Right renal pelvis (tissue), 4 donors: ENCODE measurements at places on chromosomes 2 and 18. TPM values are rescaled to one million over a fixed set of nuclear protein-coding genes. Genes with fewer than 3 reads are reported as not detected.

The HOXD12 gene
- polyA plus RNA-seq, result 0.30 TPM

- no peak for DNase-seq
Observed at GRCh38 chr18:37253394-37254235, 312.0 kb downstream of the CELF4 start.

DNA sequence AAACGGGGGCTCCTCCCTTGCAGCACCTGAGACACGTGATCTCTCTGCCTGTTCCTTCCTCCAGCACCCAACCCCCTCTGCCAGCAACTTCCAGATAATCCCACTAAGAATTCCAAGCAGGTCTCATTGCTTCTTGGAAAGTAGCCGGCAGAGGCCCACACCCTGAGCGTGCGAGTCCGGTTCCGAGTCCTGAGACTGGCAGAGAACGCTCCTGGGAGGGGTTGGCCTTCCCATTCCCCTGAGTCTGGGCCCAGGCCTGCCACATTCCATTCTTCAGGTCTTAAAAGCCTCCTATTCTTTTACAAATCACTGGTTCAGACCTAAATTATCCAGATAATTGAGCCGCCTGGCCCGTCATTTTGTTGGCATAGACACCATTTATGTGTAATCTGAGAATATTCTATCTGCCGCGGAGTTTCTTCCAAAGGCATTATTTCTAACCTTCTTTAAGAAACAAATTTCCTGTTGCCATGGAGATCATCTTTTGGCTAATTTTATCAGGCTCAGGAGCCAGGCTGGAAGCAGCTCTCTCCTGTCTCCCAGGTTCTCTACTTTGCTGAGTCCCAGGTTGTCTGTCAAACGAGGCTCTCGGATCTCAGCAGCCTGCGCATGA, 165.4 kb downstream of the MYCN start:
- no peak for DNase-seq

The SETBP1 gene
- polyA plus RNA-seq, result 33.5 TPM

DNA sequence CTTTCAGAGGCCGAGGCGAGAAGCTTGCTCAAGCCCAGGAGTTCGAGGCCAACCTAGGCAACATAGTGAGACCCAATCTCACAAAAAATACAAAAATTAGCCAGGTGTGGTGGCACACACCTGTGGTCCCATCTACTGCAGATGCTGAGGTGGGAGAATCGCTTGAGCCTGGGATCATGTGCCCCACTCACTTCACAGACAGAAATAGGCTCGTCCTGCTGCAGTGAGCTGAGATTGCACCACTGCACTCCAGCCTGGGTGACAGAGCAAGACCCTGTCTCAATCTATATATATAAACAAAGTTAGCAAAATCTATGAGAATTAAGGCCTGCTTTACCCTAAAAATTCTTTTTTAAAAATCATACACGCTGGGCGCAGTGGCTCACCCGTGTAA, 50.8 kb downstream of the TEX44 start:
- DNase-seq, result no peak

The SCYGR4 gene
- polyA plus RNA-seq, result not detected

DNA sequence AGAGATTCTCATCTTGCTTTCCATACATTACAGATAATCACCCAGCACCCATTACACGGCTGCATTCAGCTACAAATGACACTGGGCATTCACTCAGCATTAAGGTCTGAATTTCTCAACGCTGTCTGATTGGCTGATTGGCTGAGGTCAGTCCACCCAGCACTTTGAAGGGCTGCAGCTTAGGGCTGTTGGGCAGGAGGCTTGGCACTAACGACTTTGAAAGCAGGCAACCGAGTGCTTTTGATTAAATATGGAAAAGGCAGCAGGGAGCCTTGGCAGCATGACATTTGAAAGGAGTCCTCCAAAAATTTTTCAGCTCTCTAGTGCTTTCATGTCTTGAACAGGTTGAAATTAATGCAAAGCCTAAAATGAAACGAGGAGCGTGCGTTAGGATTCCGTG, 253.0 kb downstream of the DCDC2C start:
- no peak for DNase-seq

The TNFAIP6 gene
- polyA plus RNA-seq, result 1.8 TPM

- no peak for DNase-seq
Observed at GRCh38 chr18:8329186-8329771, 280.0 kb upstream of the RAB12 start.

DNA sequence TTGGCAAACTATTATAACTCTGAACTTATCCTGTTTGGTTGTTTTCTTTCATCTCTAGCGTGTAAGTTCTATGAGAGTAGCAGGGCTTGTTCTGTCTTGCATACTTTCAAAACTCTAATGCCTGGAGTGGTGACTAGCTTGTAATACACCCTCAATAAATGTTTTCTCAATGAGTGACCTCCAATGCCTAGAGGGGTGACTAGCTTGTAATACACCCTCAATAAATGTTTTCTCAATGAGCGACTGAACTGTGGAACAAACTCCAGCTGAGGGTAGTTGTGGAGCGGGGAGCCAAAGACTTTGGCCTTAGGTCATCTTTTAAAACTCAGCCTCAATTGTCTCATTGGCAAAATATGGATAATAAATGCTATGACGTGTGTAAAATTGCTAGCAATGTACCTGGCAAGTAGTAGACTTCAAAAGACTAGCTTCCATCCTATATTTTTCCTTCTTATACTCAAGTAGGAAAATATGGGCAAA, 1.8 kb downstream of the GPD2 start:
- no peak for DNase-seq

The SLC4A3 gene
- 8.2 TPM for polyA plus RNA-seq

The SLC30A3 gene
- polyA plus RNA-seq, result 7.5 TPM

DNA sequence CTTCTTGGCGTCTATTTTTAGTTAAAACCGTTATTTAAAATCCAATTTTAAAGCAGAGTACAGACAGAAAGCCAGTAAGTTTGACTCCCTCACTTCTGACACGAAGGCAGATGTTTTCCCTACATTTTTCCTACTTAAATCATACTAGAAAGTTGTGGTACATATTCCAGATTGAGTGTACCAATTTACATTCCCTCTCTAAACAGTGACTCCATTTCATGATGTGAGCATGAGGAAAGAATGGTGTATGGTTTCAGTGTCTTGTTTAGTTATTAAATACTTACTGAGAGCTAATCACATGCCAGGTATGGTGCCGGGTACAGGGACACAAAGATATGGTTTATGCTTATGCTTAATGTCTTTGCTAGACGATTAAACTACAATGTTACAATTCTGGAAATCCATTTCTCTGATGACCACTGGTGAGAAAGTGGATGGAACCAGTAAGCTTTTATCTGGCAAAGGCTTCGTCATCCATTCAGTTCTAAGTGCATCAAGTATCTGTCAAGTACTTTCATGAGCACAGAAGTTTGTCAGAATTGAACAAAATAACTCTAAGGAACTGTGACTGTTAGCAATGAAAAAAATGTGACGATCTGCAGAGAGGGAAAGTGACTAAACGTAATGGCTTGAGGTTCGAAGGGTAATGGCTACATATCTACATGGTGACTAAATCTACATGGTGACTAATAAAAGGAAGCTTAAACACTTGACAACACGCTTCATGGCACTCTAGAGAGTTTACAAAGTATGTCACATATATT, 25.7 kb downstream of the MAP4K3 start:
- no peak for DNase-seq

The STK17B gene
- 14.1 TPM for polyA plus RNA-seq

- no peak for DNase-seq
Observed at GRCh38 chr18:21575656-21576055, 24.8 kb downstream of the ESCO1 start.
